Effector CD8-positive, alpha-beta T cell (primary cell): ENCODE measurements at places on chromosomes 4 and X.

GRCh38 chr4:125705681-125706080, 390.9 kb downstream of the FAT4 start:
- DNase-seq, result no peak

DNA sequence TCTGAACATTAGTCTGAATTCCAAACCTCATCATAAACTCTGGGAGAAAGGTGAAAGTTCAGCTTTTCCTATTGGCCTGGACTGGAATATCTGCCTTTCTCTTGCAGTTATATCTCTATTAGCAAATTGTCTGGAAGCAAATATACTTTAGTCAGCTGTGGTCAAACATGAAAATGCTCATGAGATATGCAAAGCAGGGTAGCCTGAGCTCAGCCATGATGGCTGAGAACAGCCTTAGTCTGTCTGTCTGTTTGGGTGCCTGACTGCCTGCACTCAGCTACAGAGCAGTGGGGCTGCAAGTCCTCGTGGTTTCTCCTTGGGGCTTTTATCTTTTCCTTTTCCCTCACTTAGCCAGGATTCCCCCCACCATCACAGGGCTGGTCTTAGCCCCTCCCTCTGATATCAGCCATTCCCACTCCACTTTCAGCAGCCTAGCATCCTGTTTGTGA, 19.5 kb upstream of the PGRMC2 start:
- DNase-seq, result no peak

DNA sequence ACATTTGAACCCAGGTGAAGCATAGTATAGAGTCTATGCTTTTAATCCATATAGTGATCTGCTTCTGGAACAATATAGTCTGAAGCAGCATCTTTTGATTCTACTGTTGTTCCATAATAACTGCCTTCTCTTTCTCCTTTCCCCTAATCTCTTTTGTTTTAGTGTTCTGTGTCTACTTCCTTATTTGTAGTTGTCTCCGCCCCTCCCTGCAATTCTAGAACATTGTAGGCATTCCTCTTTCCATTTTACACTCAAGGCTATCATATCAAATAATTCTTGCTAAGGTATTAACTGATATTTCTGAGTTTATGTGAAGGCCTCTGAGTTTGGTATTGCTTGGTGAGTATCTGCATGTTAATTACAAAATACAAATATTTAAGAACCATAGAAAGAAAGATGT, 11.6 kb downstream of the BLTP1 start:
- DNase-seq, result no peak

DNA sequence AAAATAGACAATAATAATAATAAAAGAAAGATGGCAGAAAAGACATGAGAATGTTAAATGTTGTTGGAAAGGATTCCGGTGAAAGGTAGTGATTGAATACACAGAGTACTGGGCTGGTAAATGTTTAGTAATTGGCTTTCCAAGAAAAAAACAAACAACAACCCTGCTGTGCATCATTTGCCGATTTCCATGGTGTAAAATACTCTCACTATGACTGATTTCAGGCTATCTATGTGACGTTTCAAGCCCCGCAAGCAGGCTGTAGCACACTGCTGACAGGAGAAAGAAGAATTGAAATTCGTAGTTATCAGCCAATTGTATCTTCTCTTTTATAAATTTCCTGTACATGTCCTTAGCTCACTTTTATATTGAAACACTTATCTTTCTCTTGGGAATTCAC, 13.6 kb upstream of the SEPTIN6 start:
- no peak for DNase-seq

DNA sequence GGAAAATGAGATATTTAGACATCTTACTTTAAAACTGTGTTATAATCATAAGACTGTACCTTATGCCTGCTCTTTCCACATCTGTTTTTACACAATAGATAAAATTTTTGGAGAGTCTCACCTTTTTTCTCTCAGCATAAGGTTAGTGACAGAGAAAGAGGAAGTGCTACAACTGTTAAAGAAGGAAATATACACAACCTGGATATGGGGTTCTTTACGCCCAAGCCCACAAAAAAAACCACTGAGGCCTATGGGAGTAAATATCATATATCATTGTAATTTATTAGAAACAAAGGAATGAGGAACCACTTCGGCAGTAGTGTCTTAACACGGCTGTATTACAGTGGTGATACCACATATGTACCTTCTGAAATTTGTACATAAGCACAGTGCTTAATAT, 265.9 kb upstream of the GK2 start:
- no peak for DNase-seq

- DNase-seq, result no peak
Measured at GRCh38 chrX:148723551-148723950, 223.1 kb downstream of the AFF2 start.

- DNase-seq, result no peak
Measured at GRCh38 chrX:38175139-38175538, 45.5 kb downstream of the SRPX start.

DNA sequence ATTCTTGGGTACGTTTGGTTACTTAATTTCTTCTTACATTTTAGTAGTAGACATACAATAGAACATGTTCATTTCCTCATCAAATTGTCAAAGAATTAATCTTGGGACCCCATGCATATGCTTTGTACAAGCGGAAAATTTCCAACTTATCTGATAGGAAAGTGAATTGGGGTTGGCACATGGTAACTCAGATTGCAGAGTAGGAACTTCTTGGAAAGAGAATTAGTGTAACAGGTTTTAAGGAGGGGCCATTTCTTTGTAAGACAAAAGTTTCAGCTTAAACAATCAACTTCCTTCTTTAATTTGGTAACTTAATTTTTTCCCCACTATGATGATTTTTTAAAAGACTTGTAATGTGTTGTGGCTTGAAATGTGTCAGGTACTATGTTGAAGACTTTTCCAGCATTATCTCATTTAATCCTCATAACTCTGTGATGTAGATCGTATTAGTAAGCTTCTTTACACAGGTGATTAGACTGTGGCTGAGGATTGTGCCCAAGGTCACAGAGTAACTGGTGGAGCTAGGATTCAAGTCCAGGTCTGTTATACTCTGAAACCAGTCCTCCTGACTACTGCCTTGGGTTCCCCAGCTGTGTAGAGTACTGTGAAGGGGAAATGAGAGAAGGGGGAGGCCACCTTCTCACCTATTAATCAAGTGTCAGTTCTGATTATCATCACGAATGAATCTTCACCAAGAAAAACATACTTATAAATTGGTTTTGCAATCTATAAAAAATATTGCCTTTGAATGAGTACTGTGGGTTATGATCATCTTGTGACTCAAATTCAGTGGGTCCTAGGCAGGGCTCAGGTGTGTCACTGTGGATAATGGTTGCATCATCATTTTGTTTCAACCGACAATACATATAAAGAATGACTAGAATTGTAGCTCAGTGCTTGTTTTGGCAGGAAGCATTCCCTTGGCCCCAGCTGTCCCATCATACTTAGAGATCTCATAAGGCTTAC, 4.3 kb downstream of the GK start:
- DNase-seq, result no peak

DNA sequence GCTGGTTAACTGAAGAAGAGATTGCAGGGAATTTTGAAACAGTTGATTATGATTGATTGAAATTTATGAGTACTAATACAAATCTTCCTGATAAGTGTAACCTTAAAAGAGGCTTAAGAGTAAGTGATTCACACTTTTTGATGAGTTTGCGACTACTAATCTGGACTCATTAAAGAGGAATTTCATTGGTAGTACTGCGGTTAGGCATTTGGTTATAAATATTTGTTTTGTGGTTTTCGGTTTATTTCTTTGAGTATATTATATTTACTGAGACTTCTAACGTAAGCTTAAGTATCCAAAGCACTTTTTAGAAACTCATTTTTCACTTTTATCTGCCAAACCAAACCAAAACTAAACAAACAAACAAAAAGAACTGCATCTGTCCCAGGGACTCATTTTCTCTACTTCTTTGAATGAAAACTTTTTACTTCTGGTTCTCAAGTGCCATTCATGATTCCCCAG, 20.7 kb downstream of the SLIT2 start:
- DNase-seq, result no peak
